ENCODE measurements at places on chromosomes 7 and 10.

- no peak for DNase-seq
Measured at GRCh38 chr7:94547126-94547525, 37.5 kb downstream of the CASD1 start.

- DNase-seq, result no peak
Measured at GRCh38 chr7:103947026-103947655, 42.3 kb downstream of the RELN start.

- DNase-seq, result no peak
Measured at GRCh38 chr10:60892571-60892970, 51.4 kb downstream of the RHOBTB1 start.

DNA sequence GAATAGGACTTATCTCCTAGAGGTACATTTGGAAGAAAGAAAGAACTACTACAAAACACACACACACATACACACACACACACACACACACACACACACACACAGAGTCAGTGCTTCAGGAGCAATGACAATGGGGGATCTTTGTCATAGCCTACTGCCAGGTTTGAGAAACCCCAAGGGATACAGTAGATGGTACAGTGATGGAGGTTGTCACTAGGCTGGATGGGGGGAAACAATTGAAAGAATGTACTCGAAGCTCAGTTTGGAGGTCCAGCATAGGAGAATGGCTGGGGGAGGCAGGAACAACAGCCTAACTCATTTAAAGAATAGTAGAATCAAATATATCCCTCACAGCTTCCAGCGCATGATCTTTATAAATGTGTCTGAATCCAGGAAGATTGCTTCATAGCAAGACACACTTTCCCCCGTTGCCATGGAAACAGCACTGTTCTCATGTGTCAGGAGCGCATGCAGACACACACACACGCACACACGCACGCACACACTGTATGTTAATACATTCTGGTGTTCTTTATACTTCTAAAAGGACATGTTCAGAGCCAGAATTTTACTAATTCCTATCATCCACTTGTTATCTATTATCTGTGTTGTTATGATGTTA, 32.6 kb upstream of the ZNRF2 start:
- DNase-seq, result no peak

- no peak for DNase-seq
Measured at GRCh38 chr10:131925011-131925649, 24.3 kb downstream of the PPP2R2D start.

DNA sequence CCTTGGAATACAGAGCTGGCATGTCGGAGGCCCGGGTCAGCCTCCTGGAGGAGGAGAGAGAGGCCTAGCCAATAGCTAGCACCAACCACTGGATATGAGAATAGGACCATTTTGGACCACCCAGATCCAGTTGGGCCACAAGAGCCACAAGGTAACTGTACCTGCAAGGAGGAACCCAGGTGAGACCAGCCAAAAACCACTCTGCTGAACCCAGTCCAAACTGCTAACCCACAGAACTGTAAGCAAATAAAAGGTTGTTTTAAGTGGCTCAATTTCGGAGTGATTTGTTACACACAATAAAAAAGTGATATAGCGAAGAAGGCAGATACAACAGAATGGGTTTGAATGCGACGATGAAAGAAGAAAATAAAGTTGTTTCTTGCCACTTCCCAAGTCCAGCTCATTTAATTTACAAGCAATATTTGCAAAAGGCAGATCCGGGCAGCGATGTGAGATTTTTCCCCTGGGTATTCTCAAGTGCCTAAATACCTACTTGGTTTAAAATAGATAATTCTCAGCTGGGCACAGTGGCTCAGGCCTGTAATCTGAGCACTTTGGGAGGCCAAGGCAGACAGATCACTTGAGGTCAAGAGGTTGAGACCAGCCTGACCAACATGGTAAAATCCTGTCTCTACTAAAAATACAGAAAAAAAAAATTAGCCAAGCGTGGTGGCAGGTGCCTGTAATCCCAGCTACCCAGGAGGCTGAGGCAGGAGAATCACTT, 23.1 kb downstream of the ZNF467 start:
- no peak for DNase-seq

DNA sequence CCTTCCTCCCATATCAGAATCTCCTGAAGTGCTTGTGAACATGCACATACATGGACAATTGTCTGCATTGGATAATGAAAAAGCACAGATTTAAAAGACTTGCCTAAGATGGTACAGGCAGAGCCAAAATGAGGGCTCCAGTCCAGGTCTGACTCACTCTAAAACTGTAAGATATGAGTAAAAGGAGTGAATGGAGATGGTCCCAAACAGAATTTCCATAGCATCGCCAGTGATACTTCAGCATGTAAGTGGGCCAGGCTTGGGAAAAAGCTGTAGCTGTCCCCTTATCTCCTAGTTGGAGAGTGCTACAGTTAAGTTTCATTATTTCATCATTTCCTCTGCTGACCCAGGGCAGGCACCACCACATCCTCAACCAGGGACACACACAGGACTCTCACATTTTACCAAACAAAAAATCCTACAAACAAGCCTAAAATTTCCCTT, 26.4 kb upstream of the IL6 start:
- DNase-seq, result no peak

DNA sequence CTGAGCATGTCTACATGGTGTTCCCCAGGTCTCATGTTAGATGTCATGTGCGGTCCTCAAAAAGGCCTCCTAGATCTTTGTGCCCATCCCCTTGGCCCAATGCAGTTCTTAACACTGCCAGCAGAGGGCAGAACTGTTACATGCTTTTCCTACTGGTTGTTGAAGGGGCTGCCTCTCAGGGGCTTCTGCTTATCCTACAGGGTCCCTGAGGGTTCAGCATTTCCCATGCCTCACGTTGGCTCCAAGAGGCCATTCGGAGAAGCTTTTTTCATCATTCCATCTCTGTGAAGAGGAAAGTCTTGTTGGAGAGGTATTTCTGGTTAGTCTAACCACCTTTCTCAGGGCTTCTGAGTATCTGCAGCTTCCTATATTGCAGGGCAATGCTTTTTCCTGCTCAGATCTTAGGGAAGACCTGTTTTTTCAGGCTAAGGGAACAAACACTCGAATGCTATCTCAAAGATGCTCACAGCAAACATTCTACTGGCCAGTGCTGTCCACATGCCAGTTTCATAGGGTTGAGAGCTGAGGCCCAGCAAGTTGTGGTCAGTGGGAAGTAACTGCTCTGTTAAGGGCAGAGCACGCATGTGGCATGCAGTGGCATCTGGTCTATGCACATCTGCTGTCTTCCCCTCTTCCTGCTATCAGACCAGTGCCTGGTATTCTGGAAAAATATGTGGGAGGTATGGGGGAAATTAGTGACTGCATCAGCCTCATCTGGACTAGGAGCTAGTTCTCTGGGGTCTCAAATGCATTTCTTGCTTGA, 31.5 kb downstream of the MBL2 start:
- DNase-seq, result no peak

- no peak for DNase-seq
Measured at GRCh38 chr7:6026011-6026819, 5.0 kb upstream of the ANKRD61 start.

DNA sequence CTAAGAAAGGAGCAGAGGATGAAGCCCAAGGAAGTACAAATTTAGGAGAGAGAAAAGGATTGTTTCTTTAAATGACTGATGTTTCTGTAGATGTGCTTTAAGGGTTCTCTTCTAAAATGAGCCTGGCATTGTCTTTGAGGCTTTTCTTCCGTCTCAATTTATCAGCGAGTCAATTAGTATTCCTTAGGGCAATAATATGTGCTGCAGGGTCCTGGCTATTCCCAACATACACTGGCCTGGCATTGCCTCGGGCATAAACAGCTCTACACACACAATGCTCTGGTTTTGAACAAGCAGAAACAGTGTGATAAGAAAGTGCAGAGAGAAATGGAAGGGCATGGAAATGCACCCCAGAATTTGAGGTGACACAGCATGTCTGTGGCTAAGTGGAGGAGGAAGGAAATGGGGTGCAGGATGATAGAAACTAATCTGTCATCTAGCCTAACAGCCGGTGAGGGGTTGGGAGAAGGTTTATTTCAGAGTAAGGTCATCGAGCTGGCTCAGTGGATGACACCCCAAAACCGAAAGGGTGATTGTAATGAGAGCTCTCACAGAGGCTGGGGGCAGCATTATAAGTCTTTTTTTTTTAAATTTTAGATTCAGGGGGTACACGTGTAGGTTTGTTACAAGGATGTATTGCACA, 67.5 kb upstream of the ARHGAP21 start:
- no peak for DNase-seq

All from NCI-H2029 treated with DMSO at 0.1 percent for 48 hours (cell line).